ENCODE measurements at places on chromosomes 2 and 18. TPM values are rescaled to one million over a fixed set of nuclear protein-coding genes. Genes with fewer than 3 reads are reported as not detected.

- no peak for DNase-seq
These were observed 18.7 kb upstream of the DHRS9 start for GRCh38 chr2:169050476-169051240.

- DNase-seq = no peak
These were observed 143.0 kb downstream of the AQP4 start for GRCh38 chr18:26722565-26722931.

REG1A gene
- not detected for total RNA-seq

DNA sequence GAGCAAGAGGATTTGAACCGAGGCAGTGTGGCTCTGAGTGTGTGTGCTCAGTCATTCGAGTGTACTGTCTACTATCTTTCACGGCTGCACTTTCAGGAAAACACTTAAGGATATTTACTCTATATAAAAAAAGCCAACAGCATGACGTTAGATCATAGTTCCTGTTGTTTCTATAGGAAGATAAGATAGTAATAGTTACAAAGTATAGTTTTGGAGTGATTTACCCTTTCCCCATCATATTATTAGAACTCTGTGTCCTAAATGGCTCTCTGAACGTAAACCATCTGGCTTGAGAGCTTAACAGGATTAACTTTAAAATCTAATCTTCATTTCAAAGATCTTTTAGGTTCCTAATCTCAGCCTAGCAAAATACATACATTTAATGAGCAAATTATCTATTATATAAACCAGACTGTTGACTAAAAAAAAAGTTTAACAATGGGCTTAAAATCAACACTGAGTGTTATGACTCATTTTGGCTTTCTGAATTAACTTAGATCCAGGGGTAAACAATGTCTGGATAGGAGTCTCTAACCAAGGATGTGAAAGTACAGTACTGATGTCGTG, 150.3 kb upstream of the DNMT3A start:
- no peak for DNase-seq

GRCh38 chr2:112841295-112842044, 4.9 kb upstream of the IL1B start:
- no peak for DNase-seq
